A172 (cell line): ENCODE measurements at places on chromosomes 2 and 18. TPM values are rescaled to one million over a fixed set of nuclear protein-coding genes. Genes with fewer than 3 reads are reported as not detected.

The RGPD6 gene
- total RNA-seq = 12.8 and 19.7 TPM in 2 replicates

The ARHGAP28 gene
- total RNA-seq = 20.4 and 24.3 TPM in 2 replicates

The ZNF519 gene
- total RNA-seq = 11.1 and 19.4 TPM in 2 replicates

The COL6A3 gene
- total RNA-seq = 2.5 and 4.8 TPM in 2 replicates

The PIAS2 gene
- 17.5 and 18.8 TPM in 2 replicates for total RNA-seq
